ENCODE measurements at places on chromosomes 12 and 14. TPM values are rescaled to one million over a fixed set of nuclear protein-coding genes. Genes with fewer than 3 reads are reported as not detected.

GZMB gene
- 0.48 TPM for total RNA-seq

SETD1B gene
- 13.0 TPM for total RNA-seq

GRIP1 gene
- 0.81 TPM for total RNA-seq

ASCL1 gene
- not detected for total RNA-seq

KRT77 gene
- total RNA-seq = not detected

ANKRD33 gene
- total RNA-seq = not detected

GAS2L3 gene
- 2.8 TPM for total RNA-seq

NAV3 gene
- 2.9 TPM for total RNA-seq

RASSF9 gene
- 9.1 TPM for total RNA-seq

SSPN gene
- total RNA-seq = 118 TPM

SPTB gene
- total RNA-seq = 113 TPM

GLIPR1L1 gene
- not detected for total RNA-seq

TPPP2 gene
- total RNA-seq = 0.73 TPM

PPP2R5E gene
- total RNA-seq = 40.3 TPM

TMEM229B gene
- 1.6 TPM for total RNA-seq

CCDC197 gene
- total RNA-seq = 3.4 TPM

CACNA2D4 gene
- total RNA-seq = 0.89 TPM

CFAP54 gene
- total RNA-seq = 0.48 TPM

PIANP gene
- 0.40 TPM for total RNA-seq

RDH5 gene
- total RNA-seq = 26.3 TPM

C12orf60 gene
- 2.5 TPM for total RNA-seq

CD69 gene
- total RNA-seq = 0.24 TPM

Measured in cardiac septum (tissue), 1 donor.